ENCODE measurements at places on chromosomes 1 and 21. TPM values are rescaled to one million over a fixed set of nuclear protein-coding genes. Genes with fewer than 3 reads are reported as not detected.

GRCh38 chr1:94768036-94768435 lies 52.1 kb upstream of the SLC44A3 start:
- DNase-seq, result no peak

GRCh38 chr1:193264313-193265065 lies 78.1 kb upstream of the B3GALT2 start:
- peak; percentile 16 for DNase-seq

- DNase-seq, result no peak
Observed at GRCh38 chr1:115329965-115330364, 8.1 kb downstream of the NGF start.

DNA sequence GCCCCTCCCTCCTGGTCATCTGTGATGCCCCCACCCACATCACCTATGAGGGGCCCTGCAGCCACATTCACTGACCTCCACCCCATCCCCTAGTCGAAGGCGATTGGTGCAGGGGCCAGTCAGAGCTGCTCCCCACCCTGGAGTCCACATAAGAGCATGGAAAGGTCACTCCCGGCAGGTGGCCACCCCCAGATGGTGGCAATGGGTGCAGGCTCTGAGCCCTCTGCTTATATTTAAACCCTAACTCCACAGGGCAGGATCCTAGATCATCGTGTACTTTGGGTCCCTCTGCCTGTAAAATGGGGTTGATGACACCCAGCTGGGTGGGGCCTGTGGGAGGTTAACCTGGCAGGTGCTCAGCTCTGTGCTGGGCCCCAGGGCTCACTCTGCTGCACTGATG lies 186.8 kb upstream of the C1orf174 start:
- DNase-seq, result no peak

- DNase-seq, result no peak
Observed at GRCh38 chr1:174165471-174166137, 6.3 kb downstream of the RABGAP1L start.

DNA sequence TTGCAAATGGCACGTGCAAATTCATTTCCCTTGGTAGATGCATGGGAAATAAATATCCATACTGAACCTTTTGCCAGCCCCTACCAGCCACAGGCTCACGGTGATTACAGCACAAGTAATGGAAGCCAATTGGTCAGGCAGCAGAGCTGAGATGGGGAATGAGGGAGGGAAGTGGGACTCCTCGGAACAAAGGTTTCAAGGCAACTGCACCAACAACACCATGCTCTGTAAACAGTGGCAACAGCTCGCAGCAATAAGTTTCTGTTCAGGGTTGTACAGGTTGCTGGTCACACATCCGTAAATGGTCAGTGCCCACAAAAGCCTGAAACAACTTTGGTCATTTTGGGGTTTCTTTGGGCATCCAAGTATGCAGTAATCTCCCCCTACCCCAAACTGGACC lies 62.7 kb upstream of the LPGAT1 start:
- DNase-seq, result no peak

DNA sequence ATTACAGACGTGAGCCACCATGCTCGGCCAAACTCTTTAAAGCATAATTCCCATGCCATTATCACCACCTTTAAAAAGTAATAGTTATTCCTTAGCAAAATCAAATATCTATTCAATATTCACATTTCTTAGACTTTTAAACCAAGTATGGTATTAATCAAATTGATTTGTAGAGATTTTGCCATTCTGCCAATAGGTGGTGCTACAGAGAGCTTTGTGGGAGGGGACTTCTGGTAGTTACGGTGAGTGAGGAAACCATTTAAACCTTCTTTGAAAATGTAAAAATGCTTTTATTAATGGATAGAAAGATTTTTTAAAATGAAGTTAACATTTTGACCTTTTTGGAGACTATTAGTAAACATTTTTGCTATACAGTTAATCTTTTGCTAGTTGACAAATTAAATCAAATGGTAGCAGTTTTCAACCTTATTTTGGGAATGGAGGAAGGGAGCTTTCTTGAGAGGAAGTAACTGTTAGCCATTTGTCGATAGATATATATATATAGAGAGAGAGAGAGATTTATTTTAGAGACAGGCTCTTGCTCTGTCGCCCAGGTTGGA lies 19.3 kb downstream of the IARS2 start:
- no peak for DNase-seq

- DNase-seq, result no peak
Observed at GRCh38 chr1:179322557-179322956, 29.0 kb downstream of the SOAT1 start.

DNA sequence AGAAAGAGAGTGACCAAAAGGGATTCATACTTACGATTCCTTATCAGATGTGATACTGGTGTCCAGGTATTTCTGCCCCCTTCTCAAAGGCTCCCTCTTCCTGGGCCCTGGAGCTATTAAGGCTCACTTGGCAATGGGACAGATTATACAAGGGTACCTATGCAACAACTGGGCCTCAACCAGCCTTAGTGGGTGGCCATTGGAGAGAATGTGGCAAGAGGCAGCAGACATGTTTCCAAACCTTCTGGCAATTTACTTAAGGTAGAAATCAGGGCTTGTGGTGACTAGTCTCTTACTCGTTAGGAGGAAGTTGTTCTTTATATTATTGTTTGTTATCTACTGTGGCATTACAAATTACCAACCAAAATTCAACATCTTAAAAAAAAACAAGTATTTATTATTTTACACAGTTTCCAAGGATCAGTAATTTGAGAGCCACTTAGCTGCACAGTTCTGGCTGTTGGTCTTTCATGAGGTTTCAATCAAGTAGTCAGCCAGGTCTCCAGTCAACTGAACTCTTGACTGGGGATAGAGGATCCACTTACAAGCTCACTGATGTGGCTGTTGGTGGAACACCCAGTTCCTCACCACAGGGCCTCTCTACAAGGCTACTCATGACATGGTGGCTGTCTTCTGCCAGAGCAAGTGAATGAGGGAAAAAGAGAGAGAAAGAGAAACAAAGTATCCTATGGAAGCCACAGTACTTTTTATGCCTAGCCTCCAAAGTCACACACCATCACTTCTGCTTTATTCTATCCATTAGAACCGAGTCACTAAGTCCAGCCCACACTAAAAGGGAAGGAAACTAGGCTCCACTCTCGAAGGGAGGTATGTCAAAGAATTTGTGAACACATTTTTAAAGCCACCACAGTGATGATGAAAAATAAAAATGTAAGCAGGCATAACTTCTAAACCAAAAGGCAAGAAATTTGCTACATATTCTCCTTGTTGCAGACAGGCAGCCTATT lies 10.7 kb downstream of the ZNF648 start:
- DNase-seq, result no peak

GRCh38 chr1:84998642-84999280 lies 1.8 kb upstream of the MCOLN2 start:
- DNase-seq, result no peak

GRCh38 chr1:115069659-115070308 lies 19.5 kb downstream of the TSPAN2 start:
- no peak for DNase-seq

DNA sequence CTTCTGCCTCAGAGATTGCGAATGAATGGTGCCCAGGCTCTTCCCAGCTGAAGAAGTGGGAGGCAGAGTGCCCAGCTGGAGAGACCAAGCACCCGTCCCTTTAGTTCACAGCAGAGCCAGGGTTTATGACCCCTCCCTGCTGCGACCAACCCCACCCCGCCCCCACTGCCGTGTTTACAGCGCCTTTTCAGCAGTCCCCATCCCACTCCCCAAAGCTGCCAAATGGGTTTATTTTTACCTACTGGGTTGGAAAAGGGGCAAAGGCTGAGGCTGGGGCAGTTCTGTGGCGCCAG lies 23.6 kb downstream of the DYRK3 start:
- DNase-seq, result no peak

- DNase-seq, result no peak
Observed at GRCh38 chr1:190658907-190659306, 181.2 kb upstream of the BRINP3 start.

The FAM72C gene
- total RNA-seq, result 0.59 TPM

The DSCAM gene
- 0.20 TPM for total RNA-seq

The TNNT2 gene
- total RNA-seq, result 9.7 TPM

The DYRK3 gene
- total RNA-seq, result 8.2 TPM
